ENCODE measurements at places on chromosomes 4 and X. TPM values are rescaled to one million over a fixed set of nuclear protein-coding genes. Genes with fewer than 3 reads are reported as not detected.

GRCh38 chrX:129652565-129653169 is 2.1 kb downstream of the APLN start:
- H3K4me3 ChIP-seq: no peak overlapping the region
- DNase-seq: no peak
- no peaks in the 10 kb centered on the region for H3K4me1 ChIP-seq
- peaks cover 60% of the 10 kb centered on the region for H3K27me3 ChIP-seq

- no peaks in the 10 kb centered on the region for H3K4me1 ChIP-seq
- DNase-seq: no peak
- peaks cover 11% of the 10 kb centered on the region for H3K27me3 ChIP-seq
- no peak overlapping the region for H3K27ac ChIP-seq
Observed at GRCh38 chr4:109877400-109877799, 29.5 kb downstream of the LRIT3 start.

GRCh38 chrX:129772796-129773431 is 6.8 kb upstream of the SASH3 start:
- no peaks in the 10 kb centered on the region for H3K36me3 ChIP-seq
- no peaks in the 10 kb centered on the region for H3K4me1 ChIP-seq
- no peak overlapping the region for H3K4me3 ChIP-seq
- peaks cover 20% of the 10 kb centered on the region for H3K27me3 ChIP-seq

DNA sequence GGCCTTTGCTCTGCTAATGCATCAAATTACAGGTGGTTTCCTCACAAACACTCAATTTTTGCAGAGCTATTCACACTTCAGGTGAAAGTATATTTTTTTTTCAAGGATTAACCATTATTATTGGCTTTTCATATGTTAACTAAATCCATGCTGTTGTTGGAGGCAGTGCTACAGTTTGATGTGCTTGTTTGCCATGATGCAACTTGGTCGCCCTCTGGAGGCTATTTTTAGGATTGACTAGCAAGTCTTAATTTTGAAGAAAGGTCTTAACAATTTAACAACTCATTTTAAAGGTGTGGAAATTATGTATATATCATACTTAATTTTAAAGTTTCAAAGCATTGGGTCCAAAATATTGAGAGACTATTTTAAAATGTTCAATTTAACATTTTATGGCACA is 168.8 kb upstream of the FAM47A start:
- H3K27me3 ChIP-seq: no peaks in the 10 kb centered on the region
- DNase-seq: peak; percentile 13
- no peaks in the 10 kb centered on the region for H3K36me3 ChIP-seq
- no peak overlapping the region for H3K4me3 ChIP-seq
- no peaks in the 10 kb centered on the region for H3K4me1 ChIP-seq

Gene ITIH6
- not detected for polyA plus RNA-seq

Gene ETDB
- not detected for polyA plus RNA-seq

Gene HNRNPH2
- polyA plus RNA-seq: 32.5 TPM

Gene TMPRSS11A
- polyA plus RNA-seq: not detected
